Activated naive CD8-positive, alpha-beta T cell treated with anti-CD3 and anti-CD28 coated beads, Interleukin-2, amount 10 ng/mL, durations not matched to agents 7 days and 5 days (primary cell): ENCODE measurements at places on chromosomes 12 and 14. TPM values are rescaled to one million over a fixed set of nuclear protein-coding genes. Genes with fewer than 3 reads are reported as not detected.

The CDC42BPB gene
- 1.1 TPM for total RNA-seq

The IKBIP gene
- 23.4 TPM for total RNA-seq

The EP400 gene
- 70.2 TPM for total RNA-seq

The SPTB gene
- not detected for total RNA-seq

- no peak for DNase-seq
Observed at GRCh38 chr12:132199101-132199500, 54.8 kb downstream of the NOC4L start.

DNA sequence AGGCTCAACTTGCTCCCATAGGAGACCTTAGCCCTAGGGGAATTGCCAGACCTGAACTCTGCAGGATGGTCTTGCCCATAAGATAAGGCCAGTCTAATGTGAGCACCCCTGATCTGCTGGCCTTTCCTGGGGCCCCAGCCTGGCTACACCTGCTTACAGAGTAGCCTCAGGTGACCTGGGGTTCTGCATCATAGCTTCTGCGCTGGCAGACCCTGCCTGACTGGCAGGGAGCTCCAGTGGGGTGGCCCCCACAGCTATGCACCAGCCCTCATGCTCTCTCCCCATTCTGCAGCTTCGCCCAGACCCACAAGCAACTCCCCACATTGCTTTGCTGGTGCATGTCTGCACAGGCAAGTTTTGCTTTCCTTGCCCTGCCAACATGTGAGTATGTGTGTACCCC, 371.3 kb upstream of the CLEC14A start:
- no peak for DNase-seq

GRCh38 chr14:20631023-20631879, 10.2 kb downstream of the OR6S1 start:
- DNase-seq, result no peak

DNA sequence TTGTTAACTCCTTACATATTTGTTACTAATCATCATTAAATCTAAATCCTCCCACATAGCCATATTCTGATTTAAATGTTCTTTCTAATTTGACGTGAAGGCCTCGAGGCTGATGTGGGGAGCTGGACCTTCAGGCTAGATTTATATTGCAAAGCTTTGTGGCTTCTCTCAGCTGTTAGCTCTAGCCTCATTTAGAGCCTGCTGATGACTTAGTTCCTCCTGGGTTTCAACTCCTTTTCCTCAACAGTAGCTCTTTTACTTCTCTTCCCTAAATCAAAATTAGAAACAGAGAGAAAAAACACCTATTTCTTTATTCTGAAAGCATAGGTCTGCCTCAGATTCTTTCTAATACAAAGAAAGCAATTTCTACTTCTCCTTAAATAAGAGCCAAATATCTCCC, 477.5 kb upstream of the CCDC196 start:
- DNase-seq, result no peak

DNA sequence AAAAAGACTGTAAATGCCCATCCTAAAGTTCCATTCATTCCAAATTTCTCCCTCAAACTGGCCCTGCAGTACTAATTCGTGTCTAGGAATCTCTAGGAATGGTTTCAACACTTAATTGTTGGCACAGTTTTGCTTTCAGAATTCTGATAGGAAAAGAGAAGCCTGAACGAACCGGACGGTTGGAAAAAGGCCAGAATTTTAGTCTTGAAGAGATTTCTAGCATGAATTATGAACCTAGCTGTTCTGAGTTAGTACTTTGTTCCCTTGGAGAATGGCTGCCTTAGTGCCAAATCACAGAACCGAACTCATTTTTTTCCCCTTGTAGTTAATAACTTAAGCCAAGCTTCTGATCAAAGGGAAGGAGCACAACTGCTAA, 262.6 kb downstream of the ADAMTS20 start:
- no peak for DNase-seq

DNA sequence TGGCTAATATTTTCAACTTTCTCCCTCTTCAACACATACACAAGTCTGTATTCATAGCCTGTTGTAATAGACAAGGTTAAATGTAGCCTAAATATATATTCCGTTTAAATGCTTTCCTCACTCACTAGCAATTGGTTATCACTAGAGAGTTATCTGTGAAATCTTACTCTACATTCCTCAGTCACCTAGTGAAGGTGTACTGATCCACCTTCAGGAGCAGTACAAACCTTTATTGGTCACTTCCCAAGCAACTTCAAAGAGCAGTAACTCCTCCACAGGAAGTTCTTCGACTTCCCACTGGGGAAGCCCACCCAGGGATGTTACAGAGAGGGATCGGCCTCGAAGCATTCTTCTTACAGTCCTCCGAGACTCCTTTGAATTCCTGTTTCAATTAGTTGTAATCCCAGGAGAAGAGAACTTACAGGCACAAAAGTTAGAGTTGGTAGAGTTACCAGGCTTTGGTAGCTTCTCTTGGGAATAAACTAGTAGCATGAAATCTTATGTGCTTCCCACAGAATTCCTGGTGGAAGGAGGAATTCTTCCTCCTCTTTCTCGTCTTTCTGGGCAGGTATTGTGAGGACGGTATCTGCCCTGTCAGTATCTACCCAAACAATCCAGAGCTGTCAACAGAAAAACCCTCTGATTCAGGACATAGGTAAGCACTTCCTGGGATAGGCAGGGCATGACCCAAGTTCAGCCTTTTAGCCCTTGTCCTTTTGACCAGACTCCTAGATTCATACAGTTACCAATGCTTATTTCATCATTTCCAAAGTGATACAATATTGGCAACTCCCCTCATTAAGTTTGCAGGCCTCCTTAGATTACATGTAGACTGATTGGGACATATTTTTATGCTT, at the start of gene GYS2:
Gene GYS2 (minus strand): TSS at position 603 of the 857 bp plus-strand sequence. CDS start 255 bp downstream, at position 348.
- DNase-seq, result no peak

- no peak for DNase-seq
Observed at GRCh38 chr12:47415054-47415453, 290.8 kb downstream of the RPAP3 start.

DNA sequence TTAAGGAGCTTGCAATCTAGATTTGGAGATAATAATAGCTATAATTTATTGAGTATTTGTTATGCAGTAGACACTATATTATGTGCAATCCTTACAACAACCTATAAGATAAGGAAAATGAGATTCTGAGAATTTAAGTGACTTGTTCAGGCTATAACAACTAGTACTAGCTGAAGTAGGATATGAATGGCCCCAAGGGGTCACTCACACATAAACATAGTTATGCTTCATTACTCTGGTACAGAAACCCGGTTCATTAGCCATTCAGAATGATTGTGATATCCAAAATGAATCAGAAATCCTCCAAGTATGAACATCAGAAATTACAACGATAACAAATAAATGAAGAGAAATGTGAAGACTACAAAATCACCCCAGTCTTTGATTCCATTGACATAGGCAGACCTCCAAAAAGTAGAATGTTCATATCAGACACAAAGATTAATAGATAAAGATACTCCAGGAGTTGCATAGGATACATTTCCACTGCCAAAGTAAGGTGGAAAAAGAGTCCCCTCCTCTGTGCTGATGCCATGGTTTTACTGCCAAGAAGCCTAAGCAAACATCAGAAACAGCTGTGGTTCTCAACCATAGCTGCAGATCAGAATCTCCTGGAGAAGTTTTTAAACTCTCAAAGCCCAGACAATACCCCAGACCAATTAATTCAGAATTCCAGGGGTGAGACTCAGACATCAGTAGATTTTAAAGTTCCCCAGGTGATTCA, 8.6 kb upstream of the NID2 start:
- DNase-seq, result no peak

- no peak for DNase-seq
Observed at GRCh38 chr14:71267007-71267513, 359.8 kb downstream of the PCNX1 start.

DNA sequence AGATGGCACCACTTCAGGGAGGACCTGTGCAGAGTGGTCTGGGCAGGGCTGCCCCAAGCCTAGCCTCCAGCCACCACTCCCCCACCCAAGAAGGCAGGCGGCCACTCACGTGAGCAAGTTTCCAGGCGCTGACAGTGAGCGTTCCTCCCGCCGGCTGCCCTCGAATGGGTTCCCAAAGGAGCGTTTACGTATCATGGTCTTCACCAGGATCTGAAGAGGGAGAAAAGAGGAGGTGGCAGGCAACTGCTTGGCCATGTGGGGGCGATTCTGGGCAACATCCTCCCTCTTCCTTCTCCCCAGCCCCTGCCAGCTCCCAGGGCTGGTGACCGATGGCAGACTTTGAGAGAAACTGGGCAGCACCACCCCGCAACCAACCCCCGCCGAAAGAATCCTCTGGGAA, 35.1 kb downstream of the P2RX4 start:
- no peak for DNase-seq
